CD4-positive, alpha-beta T cell treated with Interleukin-2 at 100 ng/mL for 4 hours (primary cell): ENCODE measurements at places on chromosomes 7 and 10.
A peak's percentile ranks its signal among the peaks of the same experiment; 100 is the strongest.

- DNase-seq = no peak
Observed at GRCh38 chr7:91267171-91267955, 3.1 kb downstream of the FZD1 start.

DNA sequence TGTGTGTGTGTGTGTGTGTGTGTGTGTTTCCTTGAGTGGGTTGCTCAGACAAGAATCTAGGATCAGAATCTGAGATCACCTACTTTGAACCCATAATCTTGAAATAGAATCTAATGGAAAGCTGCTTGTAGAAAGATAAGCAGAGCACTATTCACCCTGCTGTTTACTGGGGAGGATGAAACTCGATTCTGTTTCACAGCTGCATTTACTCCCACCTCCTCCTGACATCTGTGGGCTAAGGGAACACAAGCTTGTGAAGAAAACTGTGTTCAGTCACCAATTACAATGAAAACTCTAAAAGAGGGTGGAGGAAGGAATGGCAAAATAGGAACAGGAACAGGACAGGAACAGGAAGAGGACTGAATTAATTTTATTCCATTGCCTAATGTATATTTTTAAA, 269.5 kb downstream of the TSPAN12 start:
- DNase-seq = no peak

DNA sequence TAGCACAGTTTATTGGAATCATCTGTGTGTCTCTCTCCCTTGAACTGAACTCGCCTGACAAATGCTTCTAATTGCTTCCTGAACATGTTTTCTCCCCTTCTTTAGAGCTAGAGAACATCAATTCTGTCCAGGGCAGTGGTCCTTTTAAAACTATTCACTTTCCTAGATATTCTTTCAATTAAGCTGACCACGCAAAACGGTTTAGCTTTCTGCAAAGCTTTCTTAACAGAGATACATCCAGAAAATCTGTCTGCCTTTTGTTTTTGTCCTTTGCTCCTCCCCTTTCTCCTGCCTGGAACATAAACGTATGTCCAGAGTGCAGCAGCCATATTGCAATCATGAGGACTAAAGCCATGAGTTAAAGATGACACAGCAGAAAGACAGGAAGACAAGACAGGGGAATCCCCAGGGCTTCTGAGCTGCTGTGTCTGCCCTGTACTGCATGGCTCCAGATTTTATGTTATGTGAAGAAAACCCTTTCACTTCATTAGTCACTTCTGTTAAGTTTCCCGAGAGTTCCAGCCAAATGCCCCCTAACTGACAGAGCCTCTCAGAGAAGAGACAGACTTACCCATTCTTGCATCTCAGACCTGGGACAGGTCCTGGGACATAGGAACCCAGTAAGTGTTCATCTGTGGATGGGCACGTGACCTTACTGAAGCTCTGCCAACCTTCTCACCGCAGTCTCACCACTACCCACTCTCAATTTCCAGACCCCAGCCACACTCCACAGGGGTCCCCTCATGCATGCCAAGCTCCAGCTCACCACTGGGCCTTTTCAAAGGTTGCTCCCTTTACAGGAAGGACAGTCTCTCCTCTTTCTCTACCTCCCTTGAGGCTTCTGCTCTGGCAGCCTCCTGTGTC, 35.0 kb upstream of the CPXM2 start:
- no peak for DNase-seq

DNA sequence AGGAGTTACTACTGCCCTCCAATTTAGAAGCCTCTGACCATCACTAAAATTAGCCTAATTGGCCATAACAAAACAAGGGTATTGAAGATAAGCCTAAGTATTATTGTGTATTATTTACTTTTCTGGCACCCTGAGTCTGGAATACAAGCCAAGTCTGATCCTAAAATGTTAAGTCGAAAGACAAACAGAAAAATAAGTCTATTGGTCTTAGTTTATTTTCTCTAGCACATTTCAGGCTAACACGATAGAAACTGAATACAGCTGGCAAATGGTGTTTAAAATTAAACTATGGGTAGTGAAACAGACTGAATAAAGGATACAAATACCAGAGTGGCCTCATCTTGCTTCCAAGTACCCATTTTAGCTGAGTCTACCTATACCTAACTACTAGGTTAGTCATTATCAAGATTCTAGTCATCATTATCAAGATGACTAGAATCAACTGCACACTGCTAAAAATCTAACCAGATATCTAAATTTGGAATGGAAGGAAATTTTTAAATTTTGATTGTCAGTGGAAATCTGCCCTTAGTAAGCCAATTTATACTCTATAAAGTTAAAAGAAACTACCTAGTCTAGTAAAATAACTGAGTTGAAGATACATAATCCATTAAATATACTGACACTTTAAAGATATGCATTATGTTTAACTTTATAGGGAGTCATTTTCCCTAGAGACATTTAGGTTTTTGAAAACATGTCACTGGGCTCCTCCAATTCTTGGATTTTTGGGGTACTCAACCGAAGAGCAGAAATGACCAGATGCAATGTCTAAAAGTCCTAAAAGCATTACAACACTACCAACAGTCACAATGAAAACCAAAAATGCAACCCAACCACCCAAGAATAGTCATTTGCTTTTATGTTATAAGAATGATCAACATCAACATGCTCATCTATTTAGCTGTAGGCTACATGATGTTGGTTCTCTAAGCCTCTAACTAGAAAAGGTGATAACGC, 80.9 kb downstream of the NT5C2 start:
- no peak for DNase-seq

DNA sequence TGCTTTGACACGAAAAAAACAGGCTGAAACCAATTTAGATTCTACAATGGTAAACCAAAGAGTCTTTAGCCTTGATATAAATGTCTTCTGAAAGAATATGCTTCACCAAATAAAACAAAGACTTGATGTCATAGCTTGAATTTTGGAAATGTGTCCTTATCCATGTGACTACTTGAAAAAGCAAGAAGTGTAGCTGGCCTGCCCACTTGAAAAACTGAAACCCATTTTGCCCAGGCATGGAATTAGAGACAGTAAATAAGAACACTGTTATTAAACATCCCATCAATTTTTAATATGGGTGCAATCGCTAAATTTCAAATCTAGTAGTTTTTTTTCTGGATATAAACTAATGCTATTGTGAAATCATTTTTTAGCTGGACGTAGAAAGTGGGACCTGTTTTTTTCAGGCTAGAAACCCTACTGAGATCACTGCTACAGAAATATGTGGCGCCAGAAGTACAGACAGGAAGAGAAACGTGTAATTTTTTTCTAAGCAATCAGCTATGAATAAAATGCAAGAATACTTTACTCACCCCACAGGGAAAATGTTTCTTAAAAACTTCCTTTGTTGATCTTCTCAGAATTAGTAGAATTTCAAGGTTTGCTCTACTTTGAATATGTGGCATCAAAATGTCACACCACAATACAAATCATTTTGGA, 56.7 kb downstream of the PIP4K2A start:
- DNase-seq = peak; percentile 63

- DNase-seq = no peak
Observed at GRCh38 chr7:82722946-82723345, 279.4 kb upstream of the CACNA2D1 start.

GRCh38 chr10:31758495-31758894, 170.1 kb downstream of the ARHGAP12 start:
- DNase-seq = no peak

GRCh38 chr7:48263311-48263650, 92.0 kb downstream of the ABCA13 start:
- no peak for DNase-seq

DNA sequence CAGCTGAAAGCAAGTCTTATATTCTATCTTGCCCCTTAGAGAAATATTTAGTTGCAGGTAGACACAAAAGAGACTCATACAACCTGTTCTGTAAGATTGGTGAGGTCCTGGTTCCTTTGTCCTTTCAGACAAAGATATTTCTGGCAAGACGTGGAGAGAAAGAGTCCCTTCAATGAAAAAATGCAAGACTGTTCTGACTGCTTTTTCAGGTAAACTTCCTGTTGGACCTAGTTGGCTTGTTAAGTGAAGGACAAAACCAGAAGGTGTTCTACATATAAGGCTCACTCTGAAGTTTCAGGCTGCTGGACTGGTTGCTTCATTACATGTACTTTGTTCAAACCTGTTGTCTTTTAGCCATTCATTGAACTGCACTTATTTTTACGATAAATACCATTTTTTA, 119.0 kb upstream of the PTPRZ1 start:
- no peak for DNase-seq

DNA sequence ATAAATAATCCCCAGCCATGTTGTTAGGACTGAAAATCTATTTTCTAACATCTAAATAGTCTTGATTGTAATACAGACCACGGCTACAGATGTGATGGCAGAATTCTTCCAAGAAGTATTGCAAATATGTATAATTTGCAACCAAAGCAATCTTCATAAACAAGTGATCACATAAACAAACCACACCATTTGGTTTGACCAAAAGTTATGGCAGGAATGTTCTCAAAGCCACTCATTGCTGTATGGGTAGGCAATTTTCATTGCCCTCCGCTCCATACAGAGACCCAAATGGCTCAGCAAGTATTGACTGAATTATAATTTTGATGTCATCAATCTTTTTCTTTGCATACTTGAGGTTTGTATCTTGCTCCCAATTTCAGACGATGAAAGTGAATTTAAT, 19.0 kb upstream of the RHOBTB1 start:
- DNase-seq = no peak

DNA sequence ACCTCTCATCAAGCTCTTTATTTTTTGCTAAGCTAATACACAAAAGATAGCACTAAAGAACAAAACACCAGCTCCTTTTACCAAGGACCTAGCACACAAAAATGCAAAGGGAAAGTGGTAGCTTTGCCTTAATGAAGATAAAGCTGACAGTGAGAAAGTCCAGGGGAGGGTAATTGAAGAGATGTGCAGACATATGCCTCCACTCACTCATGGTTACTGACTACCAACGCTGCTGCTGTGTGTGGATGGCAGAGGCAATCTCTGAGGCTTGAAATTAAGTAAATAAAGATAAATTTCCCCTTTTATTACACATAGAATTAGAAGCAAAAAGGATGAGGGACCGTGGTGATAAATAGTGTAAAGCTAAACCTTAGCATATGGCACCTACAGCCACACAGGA, 87.0 kb downstream of the HGF start:
- no peak for DNase-seq

GRCh38 chr7:45654341-45654740, 80.2 kb downstream of the ADCY1 start:
- DNase-seq = no peak

DNA sequence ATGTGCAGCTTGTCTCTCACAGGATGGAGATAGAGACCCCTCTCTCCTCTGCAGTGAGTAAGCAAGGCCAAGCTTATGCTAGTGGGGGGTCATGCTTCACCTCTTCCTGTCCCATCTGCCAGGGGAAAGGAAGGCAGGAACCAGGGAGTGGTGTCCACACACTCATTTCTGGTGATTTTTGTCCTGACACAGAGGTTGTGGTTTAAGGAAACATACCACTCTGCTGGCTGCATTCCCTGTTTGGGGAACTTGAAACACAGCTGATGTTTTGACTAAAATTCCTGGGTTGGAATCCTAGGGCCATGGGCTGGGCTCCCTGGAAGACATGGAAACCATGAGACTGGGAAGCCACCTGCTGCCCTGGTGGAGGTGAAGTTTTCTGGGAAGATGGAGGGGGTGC, 21.4 kb downstream of the C10orf120 start:
- DNase-seq = no peak

- no peak for DNase-seq
Observed at GRCh38 chr7:142089035-142089434, 22.5 kb upstream of the MGAM2 start.

DNA sequence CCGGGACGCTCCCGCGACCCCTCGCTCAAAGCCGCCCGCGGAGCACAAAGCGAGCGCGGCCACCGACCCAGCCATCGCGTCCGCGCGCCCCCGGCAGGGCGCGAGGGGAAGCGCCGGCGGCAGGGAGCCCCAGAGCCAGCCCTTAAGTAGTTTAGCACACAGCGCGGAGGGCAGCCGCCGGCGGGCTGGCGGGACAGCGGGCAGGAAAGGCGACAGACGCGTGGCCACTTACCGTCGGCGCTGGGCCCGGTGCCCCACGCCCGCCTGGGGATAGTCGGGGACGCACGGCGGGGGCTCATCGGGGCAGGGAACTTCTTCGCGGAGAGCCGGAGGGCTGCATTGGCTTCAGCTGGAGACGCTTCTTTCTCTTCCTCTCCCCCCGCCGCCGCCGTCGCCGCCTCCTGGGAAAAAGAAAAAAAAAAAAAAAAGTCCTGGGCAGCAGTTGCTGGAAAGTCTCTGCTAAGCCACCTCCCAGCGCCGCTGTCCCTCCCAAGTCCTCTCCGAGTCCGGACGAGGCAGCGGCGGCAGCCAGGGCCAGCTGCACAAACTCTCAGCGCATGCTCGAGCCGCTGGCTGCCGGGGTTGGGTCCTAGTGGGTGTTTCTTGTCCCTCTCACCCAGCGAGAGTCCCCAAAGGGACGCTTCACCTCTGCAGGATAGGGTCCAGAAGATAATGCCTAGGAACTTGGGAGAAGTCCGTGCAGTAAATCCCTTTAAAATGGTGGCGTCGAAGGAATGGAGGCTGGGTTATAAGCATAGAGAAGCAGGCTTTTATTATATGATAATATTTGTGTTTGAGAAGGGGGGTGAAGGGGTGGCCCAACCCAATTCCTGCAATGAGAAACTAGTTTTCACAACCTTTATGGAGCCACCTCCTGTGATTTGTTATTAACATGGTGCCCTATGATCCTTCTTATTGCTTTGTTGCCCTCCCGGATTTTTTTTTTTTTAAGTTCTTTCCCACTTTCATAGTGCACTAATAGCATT, at the start of gene TSPAN12:
TSS of gene TSPAN12 (minus strand) at position 557 of the 986 bp plus-strand sequence. CDS start 1,381 bp downstream, outside the sequence.
- peak; percentile 16 for DNase-seq

GRCh38 chr10:120684226-120684625, 166.9 kb upstream of the WDR11 start:
- DNase-seq = no peak

- no peak for DNase-seq
Observed at GRCh38 chr10:3135006-3135405, 37.6 kb downstream of the PITRM1 start.

DNA sequence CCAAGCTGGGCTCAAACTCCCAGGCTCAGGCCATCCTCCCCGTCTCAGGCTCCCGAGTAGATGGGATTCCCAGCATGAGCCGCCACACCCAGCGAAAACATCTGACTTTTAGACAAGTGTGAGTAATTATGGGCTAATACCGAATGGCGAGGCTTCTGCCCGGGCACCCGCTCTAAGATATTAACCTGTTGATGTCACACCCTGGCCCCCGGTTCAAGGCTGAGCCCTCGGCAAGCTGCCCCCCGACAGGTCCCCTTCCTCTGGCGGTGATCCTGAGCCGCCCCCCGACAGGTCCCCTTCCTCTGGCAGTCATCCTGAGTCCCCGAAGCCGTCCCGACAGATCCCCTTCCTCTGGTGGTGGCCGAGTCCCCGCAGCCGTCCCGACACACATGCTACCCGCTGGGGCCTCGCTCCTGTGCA, 5.2 kb downstream of the PSMG3 start:
- no peak for DNase-seq

GRCh38 chr10:91416339-91416855, 6.3 kb downstream of the HECTD2 start:
- DNase-seq = no peak

DNA sequence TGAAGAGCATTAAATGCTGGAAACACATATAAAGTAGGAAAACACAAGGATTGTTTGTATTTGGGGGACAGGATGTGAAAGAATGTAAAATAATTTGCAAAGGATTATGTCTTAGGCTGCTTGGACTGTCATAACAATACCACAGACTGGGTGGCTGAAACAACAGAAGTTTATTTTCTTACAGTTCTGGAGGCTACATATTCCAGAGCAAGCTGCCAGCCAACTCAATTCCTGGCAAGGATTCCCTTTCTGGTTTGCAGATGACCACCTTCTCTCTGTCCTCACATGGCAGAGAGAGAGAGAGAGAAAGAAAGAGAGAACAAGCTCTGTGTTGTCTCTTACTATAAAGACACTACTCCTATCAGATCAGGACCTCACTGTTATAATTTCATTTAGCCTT, 8.8 kb upstream of the LAMB4 start:
- no peak for DNase-seq

- no peak for DNase-seq
Observed at GRCh38 chr10:78229489-78229888, 195.8 kb downstream of the RPS24 start.
